Activated naive CD8-positive, alpha-beta T cell treated with anti-CD3 and anti-CD28 coated beads, Interleukin-2, amount 50 U/mL, for 24 hours (primary cell): ENCODE measurements at places on chromosomes 13 and 19.

DNA sequence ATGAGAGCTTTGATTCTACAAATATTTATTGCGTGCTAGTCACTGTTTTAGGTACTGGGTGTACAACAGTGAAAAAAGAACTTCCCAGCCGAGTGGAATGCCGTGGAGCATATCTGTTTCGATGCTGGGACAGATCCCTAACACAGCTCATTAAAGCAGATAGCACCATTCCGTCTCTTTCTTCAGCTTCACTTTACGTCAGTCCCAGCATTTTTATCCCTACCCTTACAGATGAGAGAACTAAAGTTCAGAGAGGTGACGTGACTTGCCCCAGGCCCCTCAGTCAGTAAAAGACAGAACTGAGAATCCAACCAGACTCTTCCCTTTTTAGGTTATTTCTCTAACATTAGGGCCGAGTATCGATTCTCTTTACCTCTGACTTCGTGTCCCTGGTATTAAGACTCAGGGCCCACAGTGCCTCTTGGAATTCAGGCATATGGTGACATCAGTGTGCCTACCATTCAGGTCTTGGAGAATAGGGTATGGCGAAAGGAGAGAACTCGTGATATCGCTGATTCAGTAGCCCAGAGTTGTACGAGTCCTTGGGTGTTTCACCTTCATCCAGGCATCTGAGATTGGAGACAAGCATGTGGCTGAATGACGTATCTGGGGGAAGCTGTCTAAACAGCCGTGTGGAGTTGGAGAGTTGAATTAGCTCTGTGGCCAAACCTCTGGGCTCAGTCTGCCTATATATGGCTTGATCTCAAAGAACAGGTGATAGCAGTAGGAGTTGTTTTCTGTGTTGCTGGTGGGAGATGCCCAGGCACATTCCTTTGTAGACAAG lies 27.1 kb downstream of the ACTN4 start:
- no peaks in the 10 kb centered on the region for H3K27me3 ChIP-seq
- no peak overlapping the region for H3K4me3 ChIP-seq
- no peak for DNase-seq

DNA sequence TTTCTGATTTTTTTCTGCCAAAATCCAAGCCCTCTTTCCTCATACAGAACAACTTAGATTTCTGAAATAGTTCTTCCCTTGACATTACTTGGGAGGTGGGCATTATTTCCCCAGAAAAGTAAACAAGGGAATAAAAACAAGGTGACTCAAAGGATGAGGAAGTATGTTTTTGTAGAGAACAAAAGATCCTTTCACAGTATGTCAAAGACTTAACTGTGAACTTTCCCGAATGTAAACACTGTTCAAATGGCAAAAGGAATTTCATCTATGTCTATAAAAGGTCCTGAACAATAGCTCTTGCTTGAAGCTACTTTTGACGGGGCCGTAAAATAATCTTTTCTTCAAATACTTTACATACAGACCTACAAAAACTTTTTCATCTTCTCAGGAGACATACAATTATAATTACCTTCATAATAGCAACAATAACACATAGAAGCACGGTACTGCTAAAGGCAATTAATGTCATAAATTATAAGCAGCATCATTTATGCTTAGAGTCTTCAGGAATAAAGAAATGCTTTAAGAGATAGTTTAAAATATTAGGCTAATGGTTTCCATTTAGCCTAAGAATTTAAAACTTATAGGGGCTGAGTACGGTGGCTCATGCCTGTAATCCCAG lies 191.1 kb downstream of the RGCC start:
- no peak overlapping the region for H3K27ac ChIP-seq
- H3K36me3 ChIP-seq = peaks cover 2% of the 10 kb centered on the region
- DNase-seq = no peak
- H3K4me3 ChIP-seq = no peak overlapping the region
- H3K27me3 ChIP-seq = no peaks in the 10 kb centered on the region
- H3K4me1 ChIP-seq = no peaks in the 10 kb centered on the region

DNA sequence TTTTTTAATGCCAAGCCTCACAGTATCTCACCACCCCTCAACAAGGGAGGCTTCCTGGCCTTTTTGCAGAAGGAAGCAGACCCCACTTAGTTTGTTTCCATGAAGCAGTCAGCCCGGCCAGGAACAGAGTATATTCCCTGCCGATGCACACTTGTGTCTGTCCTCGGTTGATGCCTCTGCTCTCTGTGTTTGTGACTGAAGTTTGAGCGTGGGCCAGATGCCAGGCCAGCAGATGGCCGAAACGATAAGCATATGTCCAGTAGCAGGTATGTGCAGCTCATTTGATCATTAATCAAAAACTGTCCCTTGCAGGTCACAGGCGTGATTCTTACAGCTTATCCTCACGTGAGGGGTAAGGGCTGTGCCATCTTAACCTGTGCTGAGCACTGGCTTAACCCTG lies 144.0 kb downstream of the IRS2 start:
- no peaks in the 10 kb centered on the region for H3K4me1 ChIP-seq
- no peak overlapping the region for H3K4me3 ChIP-seq
- peaks cover 8% of the 10 kb centered on the region for H3K36me3 ChIP-seq
- no peak overlapping the region for H3K27ac ChIP-seq
- peaks cover 3% of the 10 kb centered on the region for H3K27me3 ChIP-seq
- no peak for DNase-seq

GRCh38 chr13:50850445-50850844 lies 7.0 kb upstream of the DLEU7 start:
- H3K4me3 ChIP-seq = no peak overlapping the region
- peaks cover 7% of the 10 kb centered on the region for H3K4me1 ChIP-seq
- peaks cover 2% of the 10 kb centered on the region for H3K27me3 ChIP-seq
- no peak overlapping the region for H3K27ac ChIP-seq
- no peak for DNase-seq

- peaks cover 9% of the 10 kb centered on the region for H3K4me1 ChIP-seq
- no peak overlapping the region for H3K4me3 ChIP-seq
- H3K27me3 ChIP-seq = peaks cover 39% of the 10 kb centered on the region
- no peaks in the 10 kb centered on the region for H3K36me3 ChIP-seq
- no peak for DNase-seq
- no peak overlapping the region for H3K27ac ChIP-seq
These were observed 14.5 kb upstream of the KLK4 start for GRCh38 chr19:50925734-50926133.

DNA sequence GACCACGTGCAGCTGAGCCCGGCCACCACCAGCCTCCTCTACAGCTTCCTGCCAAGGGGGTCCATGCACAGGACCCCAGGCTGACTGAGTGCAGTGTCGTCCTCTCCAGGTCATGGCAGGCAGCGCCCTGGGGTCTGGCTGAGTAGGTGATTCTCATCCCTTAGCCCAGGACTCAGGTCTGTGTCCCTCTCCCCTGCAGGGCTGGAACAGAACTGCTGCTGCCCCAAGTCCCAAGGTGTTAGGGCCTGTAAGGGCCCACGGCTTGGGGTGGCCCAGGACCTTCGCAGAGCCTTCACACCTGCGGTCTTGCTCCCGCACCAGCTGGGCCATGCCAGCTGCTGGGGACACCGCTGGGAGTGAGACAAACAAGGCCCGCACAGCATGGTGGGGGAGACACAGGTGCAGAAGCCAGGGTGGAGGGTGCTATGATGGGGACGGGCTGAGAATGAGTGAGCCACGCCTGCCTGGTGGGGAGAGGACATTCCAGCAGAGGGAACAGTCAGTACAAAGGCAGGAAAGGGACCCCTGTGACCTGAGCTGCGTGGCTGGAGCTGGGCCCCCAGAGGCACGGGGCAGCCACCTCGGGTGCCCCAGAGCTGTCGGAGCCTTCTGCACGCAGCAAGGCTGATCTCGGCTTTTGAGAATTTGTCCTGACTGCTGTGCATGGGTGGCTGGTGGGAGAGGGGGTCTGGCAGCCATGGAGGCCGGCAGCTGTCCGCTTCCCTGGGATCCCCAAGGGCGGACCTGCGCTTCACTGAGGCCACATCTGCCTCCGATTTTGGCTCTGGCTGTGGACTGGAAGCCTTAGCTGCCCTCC lies 11.9 kb downstream of the PLEKHF1 start:
- H3K4me3 ChIP-seq = no peak overlapping the region
- no peak overlapping the region for H3K27ac ChIP-seq
- peaks cover 76% of the 10 kb centered on the region for H3K4me1 ChIP-seq

DNA sequence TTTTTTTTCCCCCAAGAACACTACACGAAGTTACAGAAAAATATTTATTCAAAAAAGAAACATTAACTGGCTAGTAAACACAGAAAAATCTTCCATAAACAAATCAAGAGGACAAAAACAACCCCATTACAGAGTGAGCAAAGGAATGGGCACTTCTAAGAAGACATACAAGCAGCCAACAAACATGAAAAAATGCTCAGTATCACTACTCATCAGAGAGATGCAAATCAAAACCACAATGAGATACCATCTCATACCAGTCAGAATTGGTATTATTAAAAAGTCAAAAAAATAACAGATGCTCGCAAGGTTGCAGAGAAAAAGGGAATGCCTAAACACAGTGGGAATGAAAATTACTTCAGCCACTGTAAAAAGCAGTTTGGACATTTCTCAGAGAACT lies 131.7 kb downstream of the UGGT2 start:
- H3K36me3 ChIP-seq = no peaks in the 10 kb centered on the region
- H3K4me1 ChIP-seq = no peaks in the 10 kb centered on the region
- DNase-seq = no peak
- no peaks in the 10 kb centered on the region for H3K27me3 ChIP-seq

DNA sequence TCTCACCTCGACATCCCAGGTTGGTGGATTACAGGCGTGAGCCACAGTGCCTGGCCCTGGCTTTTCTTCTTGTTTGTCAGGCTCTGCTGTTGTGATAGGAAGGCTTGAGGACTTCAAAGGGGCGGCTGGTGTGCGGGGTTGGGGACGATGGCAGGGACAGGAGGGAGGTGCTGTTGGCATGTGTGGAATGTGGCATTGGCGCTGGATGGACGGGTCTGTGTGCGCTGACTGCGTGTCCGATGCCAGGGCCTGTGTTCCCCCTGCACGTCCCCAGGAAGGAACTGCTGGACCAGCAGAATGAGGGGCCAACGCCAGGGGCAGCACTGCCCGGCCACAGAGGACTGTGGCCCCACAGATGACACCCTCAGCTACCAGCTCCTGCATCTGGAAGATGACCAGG lies 12.7 kb upstream of the PTBP1 start:
- H3K4me3 ChIP-seq = no peak overlapping the region
- H3K4me1 ChIP-seq = peaks cover 2% of the 10 kb centered on the region
- H3K27me3 ChIP-seq = peaks cover 4% of the 10 kb centered on the region
- no peak for DNase-seq

GRCh38 chr19:10566658-10567410 lies 1.0 kb upstream of the KRI1 start:
- peak overlapping the region; percentile 98 for H3K4me3 ChIP-seq

- H3K27ac ChIP-seq = peak within 1 kb of the TSS; percentile 52
- peaks cover 33% of the 10 kb centered on the region for H3K27me3 ChIP-seq
- DNase-seq = peak; percentile 47
- H3K4me1 ChIP-seq = peaks cover 22% of the 10 kb centered on the region
- H3K36me3 ChIP-seq = no peaks in the 10 kb centered on the region
- H3K4me3 ChIP-seq = peak within 1 kb of the TSS; percentile 59
These were observed at the start of gene NRTN for GRCh38 chr19:5804516-5805461. Gene NRTN, plus strand, starts transcription at chr19:5805067. Its CDS starts 19,099 bp downstream, at chr19:5824166.

GRCh38 chr13:45690636-45691035 lies 11.5 kb upstream of the CBY2 start:
- H3K27me3 ChIP-seq = no peaks in the 10 kb centered on the region
- no peak for DNase-seq
- H3K27ac ChIP-seq = no peak overlapping the region
- H3K36me3 ChIP-seq = no peaks in the 10 kb centered on the region

DNA sequence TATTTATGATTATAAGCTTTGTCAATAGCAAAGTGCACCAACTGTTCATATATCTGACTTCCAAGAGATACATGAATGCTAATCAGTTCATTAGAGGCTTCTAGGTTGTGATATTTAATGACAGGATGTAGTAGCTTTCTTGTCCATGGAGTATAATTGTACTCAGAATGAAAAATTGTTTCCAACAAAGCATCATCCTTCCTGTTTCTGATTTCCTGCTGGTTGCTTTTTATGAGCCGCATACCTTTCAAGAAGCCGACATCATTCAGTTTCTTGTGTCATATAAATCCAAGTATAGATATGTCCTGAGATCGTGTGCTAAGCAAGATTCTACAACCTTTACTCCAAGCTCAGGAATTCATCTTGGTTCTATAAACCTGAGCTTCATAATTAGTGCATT lies 326.6 kb downstream of the DIAPH3 start:
- DNase-seq = no peak
- H3K4me1 ChIP-seq = no peaks in the 10 kb centered on the region
- H3K36me3 ChIP-seq = no peaks in the 10 kb centered on the region

- H3K27me3 ChIP-seq = no peaks in the 10 kb centered on the region
- peaks cover 9% of the 10 kb centered on the region for H3K4me1 ChIP-seq
- no peak overlapping the region for H3K27ac ChIP-seq
- no peak overlapping the region for H3K4me3 ChIP-seq
- H3K36me3 ChIP-seq = peaks cover 13% of the 10 kb centered on the region
These were observed 12.1 kb upstream of the LTBP4 start for GRCh38 chr19:40588926-40589569.

DNA sequence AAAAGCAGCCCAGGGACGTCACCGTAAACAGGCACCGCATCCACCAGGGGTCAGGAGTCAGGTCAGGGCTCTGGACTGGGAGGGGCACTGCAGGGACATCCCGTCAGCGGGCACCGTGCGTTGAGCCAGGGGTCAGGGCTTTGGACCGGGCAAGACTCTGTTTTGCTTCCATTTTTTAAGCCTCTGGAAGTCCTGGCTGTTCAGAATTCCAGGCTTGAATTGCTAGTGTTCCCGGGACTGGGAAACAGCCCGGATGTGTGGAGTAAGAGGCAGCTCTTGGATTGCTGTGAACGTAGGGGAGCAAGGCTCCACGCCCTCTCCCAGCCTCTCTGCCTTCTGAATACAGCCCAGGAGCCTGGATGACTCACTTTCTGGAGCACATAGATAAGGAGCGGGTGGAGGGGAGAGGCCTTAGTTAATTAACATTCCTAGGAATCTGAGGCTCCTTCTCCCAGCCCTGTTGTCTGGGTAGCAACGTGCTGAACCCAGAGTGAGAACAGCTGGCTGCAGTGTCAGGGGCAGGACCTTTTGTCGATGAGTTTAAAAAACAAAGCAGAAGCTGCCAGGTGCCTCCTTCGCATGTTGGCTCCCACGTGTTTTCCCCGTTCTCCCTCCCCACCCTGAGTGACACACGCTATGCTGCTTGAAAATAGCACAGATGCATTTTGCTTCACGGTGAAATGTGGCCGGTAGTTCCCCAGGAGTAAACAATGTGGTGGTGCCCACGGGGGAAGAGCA lies 21.9 kb downstream of the ATP11A start:
- H3K4me1 ChIP-seq = peaks cover 11% of the 10 kb centered on the region
- peaks cover 2% of the 10 kb centered on the region for H3K36me3 ChIP-seq
- no peak overlapping the region for H3K27ac ChIP-seq

- no peak overlapping the region for H3K4me3 ChIP-seq
- H3K27ac ChIP-seq = no peak overlapping the region
- peaks cover 25% of the 10 kb centered on the region for H3K36me3 ChIP-seq
- no peak for DNase-seq
These were observed 68.8 kb downstream of the LNX2 start for GRCh38 chr13:27551562-27551961.

- peaks cover 17% of the 10 kb centered on the region for H3K36me3 ChIP-seq
- no peak overlapping the region for H3K27ac ChIP-seq
- no peak overlapping the region for H3K4me3 ChIP-seq
- H3K27me3 ChIP-seq = no peaks in the 10 kb centered on the region
- peaks cover 63% of the 10 kb centered on the region for H3K4me1 ChIP-seq
These were observed 33.9 kb downstream of the USP12 start for GRCh38 chr13:27137759-27138158.
